HepG2 (cell line): ENCODE measurements at places on chromosomes 4 and X.

GRCh38 chr4:8410066-8410625, 30.4 kb downstream of the ACOX3 start:
- peaks cover 19% of the 10 kb centered on the region; the same call in 2 of the 3 replicates for H3K36me3 ChIP-seq
- no peaks in the 10 kb centered on the region for H3K4me1 ChIP-seq
- H3K4me3 ChIP-seq = no peak overlapping the region
- H3K27me3 ChIP-seq = no peaks in the 10 kb centered on the region
- no peak for DNase-seq
- no peak overlapping the region for H3K27ac ChIP-seq

DNA sequence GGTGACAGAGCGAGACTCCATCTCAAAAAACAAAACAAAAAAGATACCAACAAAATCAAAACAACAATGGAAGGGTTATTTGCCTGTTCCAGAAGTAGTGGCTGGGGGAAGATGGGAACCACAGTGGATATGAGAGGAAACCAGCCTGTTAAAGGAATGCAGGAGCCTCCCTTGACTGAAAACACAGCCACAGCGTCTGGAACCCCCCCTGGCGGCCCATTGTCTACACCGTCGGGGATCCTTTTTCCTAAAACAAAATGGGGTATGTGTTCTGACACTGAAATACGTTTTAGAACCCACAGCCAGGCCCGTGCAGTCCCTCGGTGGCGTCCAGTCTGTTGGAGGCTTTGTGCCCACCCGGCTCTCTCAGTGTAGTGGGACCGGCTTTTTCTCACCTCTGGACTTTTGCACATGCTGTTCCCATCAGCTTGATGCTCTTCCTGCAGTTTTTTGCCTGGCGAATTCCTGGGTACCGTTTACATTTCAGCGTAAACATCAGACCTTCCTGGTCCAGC, 19.6 kb downstream of the PIGG start:
- H3K27ac ChIP-seq = no peak overlapping the region
- H3K36me3 ChIP-seq = peaks cover 65% of the 10 kb centered on the region; the same call in 2 of the 3 replicates
- no peaks in the 10 kb centered on the region for H3K27me3 ChIP-seq
- no peak for DNase-seq
- no peaks in the 10 kb centered on the region for H3K4me1 ChIP-seq
- no peak overlapping the region for H3K4me3 ChIP-seq

GRCh38 chrX:10922159-10922558, 189.0 kb upstream of the HCCS start:
- H3K4me1 ChIP-seq = 0 out of 2 replicates have a peak, but pooled peaks cover 6% of the 10 kb centered on the region
- no peak overlapping the region for H3K27ac ChIP-seq
- H3K4me3 ChIP-seq = no peak overlapping the region
- peak; percentile 1 for DNase-seq
- no peaks in the 10 kb centered on the region for H3K36me3 ChIP-seq
- no peaks in the 10 kb centered on the region for H3K27me3 ChIP-seq

GRCh38 chrX:275967-276580, 5.1 kb upstream of the PLCXD1 start:
- H3K4me3 ChIP-seq = peak overlapping the region; percentile 99
- peak overlapping the region; percentile 88 for H3K27ac ChIP-seq
- DNase-seq = peak; percentile 73
- H3K4me1 ChIP-seq = peaks cover 24% of the 10 kb centered on the region
- no peaks in the 10 kb centered on the region; the same call in 2 of the 3 replicates for H3K36me3 ChIP-seq

DNA sequence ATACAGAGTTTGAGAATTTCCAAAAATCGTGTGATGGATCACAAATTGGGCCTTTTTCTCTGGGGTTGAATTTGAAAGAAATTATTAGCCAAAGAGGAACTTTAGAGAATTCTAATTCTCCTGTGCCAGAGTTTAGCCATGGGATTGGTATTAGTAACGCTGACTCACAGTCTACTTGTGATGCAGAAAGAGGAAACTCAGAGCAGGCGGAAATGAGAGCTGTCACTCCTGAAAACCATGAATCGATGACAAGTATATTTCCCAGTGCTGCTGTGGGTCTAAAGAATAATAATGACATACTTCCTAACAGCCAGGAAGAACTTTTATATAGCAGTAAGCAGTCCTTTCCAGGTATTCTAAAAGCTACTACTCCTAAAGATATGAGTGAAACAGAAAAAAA, 64.9 kb downstream of the N4BP2 start:
- DNase-seq = no peak
- H3K4me1 ChIP-seq = no peaks in the 10 kb centered on the region
- no peak overlapping the region for H3K27ac ChIP-seq
- no peak overlapping the region for H3K4me3 ChIP-seq
- H3K36me3 ChIP-seq = peaks cover 12% of the 10 kb centered on the region

- H3K27me3 ChIP-seq = no peaks in the 10 kb centered on the region
- no peak for DNase-seq
- no peaks in the 10 kb centered on the region for H3K36me3 ChIP-seq
- no peak overlapping the region for H3K4me3 ChIP-seq
Observed at GRCh38 chr4:70158576-70158975, 4.5 kb downstream of the PRR27 start.

- H3K27me3 ChIP-seq = no peaks in the 10 kb centered on the region; the same call in 1 of the 2 replicates
- no peaks in the 10 kb centered on the region for H3K4me1 ChIP-seq
- no peak overlapping the region for H3K27ac ChIP-seq
- no peak overlapping the region for H3K4me3 ChIP-seq
Observed at GRCh38 chr4:109955146-109955545, 42.5 kb downstream of the EGF start.

DNA sequence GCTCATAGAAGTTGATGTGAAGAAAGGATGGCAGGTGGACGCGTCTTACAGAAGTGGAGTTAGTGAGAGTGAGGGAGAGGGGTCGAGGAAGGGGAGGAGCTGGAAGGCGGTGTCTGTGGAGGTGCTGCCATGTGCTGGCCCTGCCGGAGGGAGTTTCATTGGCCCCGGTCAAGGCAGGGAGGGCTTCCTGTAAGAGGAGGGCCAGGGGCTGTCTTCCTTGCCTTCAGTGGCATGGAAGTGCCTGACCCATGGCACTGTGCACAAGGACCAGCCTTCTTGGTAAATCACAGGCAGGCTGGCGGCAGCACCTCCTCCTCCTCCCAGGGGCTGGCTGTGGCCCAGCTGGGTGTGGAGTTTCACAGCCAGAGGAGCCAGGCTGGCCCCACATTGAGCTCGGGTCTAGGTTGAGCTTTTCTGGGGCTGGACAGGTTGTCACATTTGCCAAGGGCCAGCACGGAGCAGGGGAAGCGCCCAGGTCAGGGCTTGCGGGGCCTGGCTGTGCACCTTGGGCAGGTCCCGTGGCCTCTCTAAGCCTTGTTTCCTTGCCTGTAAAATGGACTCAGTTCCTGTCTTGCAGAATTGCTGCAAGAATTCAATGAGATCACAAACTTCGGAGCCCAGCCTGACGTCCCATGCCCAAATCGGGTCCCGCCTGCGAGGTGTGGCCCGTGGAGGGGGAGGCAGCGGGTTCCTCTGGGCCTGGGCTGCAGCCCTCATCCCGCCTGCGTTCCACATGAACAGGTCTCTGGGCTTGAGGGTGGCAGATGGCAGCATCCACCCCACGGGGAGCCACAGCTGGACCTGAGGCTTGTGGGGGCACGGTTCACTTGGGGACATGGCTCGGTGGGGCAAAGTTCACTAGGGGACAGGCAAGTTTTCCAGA, 7.0 kb downstream of the HTRA3 start:
- no peak overlapping the region for H3K27ac ChIP-seq
- no peak for DNase-seq
- H3K36me3 ChIP-seq = no peaks in the 10 kb centered on the region
- peaks cover 19% of the 10 kb centered on the region for H3K27me3 ChIP-seq
- no peaks in the 10 kb centered on the region for H3K4me1 ChIP-seq
- no peak overlapping the region for H3K4me3 ChIP-seq

DNA sequence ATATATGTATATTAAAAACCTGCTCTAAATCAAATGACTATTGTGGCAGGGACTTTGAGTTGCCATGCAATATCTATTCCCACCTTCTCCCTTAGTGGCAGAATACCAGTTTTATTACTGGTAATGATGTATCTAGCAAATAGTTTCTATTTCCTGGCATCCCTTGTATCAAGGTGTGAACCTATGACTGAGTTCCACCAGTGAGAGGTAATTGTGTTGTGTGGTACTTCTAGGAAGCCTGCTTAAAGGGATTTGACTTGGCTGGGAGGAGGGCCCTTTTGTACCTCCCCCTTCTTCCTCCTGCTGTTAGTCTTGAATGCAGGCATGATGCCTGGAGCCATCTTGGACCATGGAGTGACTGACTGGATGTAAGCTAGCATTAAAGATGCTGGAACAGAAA, 65.4 kb upstream of the DYNLT3 start:
- no peaks in the 10 kb centered on the region for H3K4me1 ChIP-seq
- DNase-seq = no peak
- H3K27me3 ChIP-seq = no peaks in the 10 kb centered on the region
- H3K4me3 ChIP-seq = no peak overlapping the region
- no peak overlapping the region for H3K27ac ChIP-seq
- H3K36me3 ChIP-seq = no peaks in the 10 kb centered on the region

DNA sequence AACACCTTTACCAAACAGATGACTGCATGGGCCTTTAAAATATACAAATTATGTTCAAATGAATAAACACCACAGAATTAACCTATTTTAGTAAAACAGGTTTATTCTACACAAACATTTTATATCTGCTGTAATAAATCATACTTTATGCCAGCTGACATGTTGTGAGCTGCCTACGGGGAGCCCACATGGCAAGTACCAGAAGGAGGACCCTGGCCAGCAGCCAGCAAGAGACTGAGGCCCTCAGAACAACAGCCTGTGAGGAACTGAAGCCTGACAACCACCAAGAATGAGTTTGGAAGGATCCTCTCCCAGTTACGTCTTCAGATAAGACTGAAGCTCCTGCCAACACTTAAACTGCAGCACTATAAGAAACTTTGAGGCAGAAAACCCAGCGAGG, 377.0 kb downstream of the PDGFC start:
- no peak overlapping the region for H3K27ac ChIP-seq
- H3K4me3 ChIP-seq = no peak overlapping the region
- no peaks in the 10 kb centered on the region for H3K36me3 ChIP-seq
- DNase-seq = no peak

GRCh38 chr4:152039691-152040090, 278.9 kb upstream of the GATB start:
- no peaks in the 10 kb centered on the region for H3K36me3 ChIP-seq
- peaks cover 4% of the 10 kb centered on the region; the same call in 1 of the 3 replicates for H3K27me3 ChIP-seq
- DNase-seq = no peak
- no peak overlapping the region for H3K4me3 ChIP-seq
- H3K4me1 ChIP-seq = peaks cover 4% of the 10 kb centered on the region

GRCh38 chr4:87005369-87005689, 70.5 kb downstream of the AFF1 start:
- H3K27ac ChIP-seq = no peak overlapping the region

DNA sequence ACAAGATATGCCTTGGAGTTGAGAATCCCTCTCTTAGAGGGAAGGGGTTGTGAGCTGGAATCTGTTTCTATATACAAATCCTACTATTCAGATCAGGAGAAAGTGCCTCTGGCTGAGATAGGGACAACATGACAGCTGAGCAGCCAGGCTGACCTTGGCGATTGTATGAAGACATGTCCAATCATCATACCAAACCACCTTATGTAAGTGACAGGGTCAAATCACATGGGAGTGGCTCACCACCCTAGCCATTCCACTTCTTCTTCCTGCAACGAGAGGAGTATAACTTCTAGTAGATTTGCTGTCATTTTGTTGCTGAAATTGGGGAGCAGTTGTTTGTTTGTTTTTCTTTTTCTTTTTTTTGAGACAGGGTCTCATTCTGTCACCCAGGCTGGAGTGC, 48.3 kb upstream of the TMEM150C start:
- H3K27me3 ChIP-seq = no peaks in the 10 kb centered on the region; the same call in 2 of the 3 replicates
- no peaks in the 10 kb centered on the region for H3K4me1 ChIP-seq
- H3K36me3 ChIP-seq = no peaks in the 10 kb centered on the region
- no peak for DNase-seq

DNA sequence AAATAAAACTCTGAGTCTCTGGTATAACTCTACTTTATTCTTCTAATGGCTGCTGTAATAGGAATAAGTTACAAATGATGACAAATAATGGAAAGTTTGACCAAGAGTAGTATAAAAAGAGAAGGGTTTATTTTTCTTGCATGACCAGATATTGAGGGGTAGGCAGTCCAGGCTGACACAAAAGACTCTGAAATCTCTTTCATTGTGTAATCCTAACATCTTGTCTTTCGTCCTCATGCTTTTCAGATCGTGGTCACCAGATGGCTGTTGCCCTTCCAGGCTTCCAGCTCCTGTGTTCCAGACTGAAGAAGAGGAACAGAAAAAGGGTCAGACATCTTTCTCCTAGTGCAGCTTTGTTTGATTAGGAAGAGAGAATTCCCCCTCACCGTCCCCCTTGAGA, 176.9 kb upstream of the GK2 start:
- no peak overlapping the region for H3K27ac ChIP-seq
- H3K36me3 ChIP-seq = no peaks in the 10 kb centered on the region
- DNase-seq = no peak
- H3K4me3 ChIP-seq = no peak overlapping the region
- no peaks in the 10 kb centered on the region for H3K27me3 ChIP-seq
- no peaks in the 10 kb centered on the region for H3K4me1 ChIP-seq

GRCh38 chrX:134461437-134461836, 1.5 kb downstream of the HPRT1 start:
- peaks cover 25% of the 10 kb centered on the region for H3K4me1 ChIP-seq
- no peaks in the 10 kb centered on the region for H3K36me3 ChIP-seq
- H3K27ac ChIP-seq = no peak overlapping the region

- peaks cover 65% of the 10 kb centered on the region for H3K4me1 ChIP-seq
- no peaks in the 10 kb centered on the region; the same call in 2 of the 3 replicates for H3K27me3 ChIP-seq
- H3K4me3 ChIP-seq = peak overlapping the region; percentile 63
- no peaks in the 10 kb centered on the region for H3K36me3 ChIP-seq
Observed at GRCh38 chrX:48468693-48469691, 1.1 kb downstream of the SLC38A5 start.

DNA sequence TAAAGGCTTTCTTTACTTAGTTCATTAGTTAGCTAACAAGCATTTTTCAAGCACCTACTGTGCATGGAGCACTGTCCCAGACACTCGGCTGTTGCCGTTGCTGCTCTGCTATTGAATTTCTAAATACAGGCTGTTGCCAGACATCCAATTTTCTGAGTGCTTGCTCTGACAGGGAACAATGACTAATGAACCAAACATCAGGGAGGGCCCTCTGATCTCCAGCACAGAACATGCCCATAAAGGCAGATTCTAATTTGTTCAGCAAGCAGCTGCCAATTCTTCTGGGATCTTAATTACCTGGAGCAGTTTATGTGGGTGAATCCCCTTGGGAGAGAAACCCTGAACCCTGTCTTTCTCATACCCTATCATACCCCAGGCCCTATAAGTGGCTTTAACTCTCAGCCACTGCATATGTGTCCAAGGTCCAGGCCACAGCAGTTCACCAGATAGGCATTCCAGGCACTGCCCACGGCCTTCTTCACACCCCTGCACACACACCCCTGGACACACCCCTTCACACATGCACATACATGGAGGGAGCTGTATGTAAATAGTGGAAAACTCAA, 27.9 kb downstream of the TSC22D3 start:
- peaks cover 8% of the 10 kb centered on the region for H3K4me1 ChIP-seq
- H3K27ac ChIP-seq = no peak overlapping the region
- H3K4me3 ChIP-seq = no peak overlapping the region
- H3K27me3 ChIP-seq = no peaks in the 10 kb centered on the region
- no peak for DNase-seq

GRCh38 chr4:141636082-141636770, at the start of gene IL15:
Gene IL15 (plus strand): TSS chr4:141636583. CDS start chr4:141719465, 82,882 bp downstream.
- DNase-seq = peak; percentile 16
- peaks cover 6% of the 10 kb centered on the region for H3K4me1 ChIP-seq
- H3K4me3 ChIP-seq = peak within 1 kb of the TSS; percentile 79

- H3K4me1 ChIP-seq = no peaks in the 10 kb centered on the region
- H3K27ac ChIP-seq = no peak overlapping the region
- H3K36me3 ChIP-seq = no peaks in the 10 kb centered on the region
- no peaks in the 10 kb centered on the region for H3K27me3 ChIP-seq
- H3K4me3 ChIP-seq = no peak overlapping the region
Observed at GRCh38 chr4:151573945-151574344, 165.0 kb downstream of the FHIP1A start.

GRCh38 chr4:47672696-47673095, 165.2 kb downstream of the CORIN start:
- H3K27ac ChIP-seq = no peak overlapping the region
- no peak for DNase-seq
- H3K4me1 ChIP-seq = no peaks in the 10 kb centered on the region
- no peak overlapping the region for H3K4me3 ChIP-seq
- no peaks in the 10 kb centered on the region for H3K36me3 ChIP-seq
